ENCODE measurements at places on chromosomes 11 and 22.

DNA sequence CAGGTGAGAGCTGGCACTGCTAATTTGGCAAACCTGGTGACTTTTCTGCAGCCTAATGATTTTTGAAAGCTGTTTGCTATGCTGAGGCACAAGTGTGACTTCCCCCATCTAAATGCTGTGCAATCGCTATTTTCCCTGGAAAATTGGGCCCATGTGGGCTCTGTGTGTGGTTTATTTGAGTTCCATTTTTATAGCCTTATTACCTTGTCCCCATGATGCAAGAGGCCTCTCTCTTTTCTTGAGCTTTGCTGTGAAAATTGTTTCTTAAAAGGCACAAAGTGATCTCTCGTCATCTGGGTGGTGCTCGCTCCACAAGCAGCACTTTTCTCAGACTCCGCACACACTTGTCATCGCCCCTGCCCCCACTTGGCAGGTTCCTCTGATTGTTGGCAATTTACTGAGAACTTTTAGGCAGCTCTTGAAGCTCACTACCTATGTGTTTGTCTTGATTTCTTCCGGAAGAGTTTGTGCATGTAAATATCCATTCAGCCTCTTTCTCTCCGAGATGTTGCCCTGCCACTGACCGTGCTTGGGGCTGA lies 24.9 kb downstream of the BMAL1 start:
- DNase-seq: no peak

DNA sequence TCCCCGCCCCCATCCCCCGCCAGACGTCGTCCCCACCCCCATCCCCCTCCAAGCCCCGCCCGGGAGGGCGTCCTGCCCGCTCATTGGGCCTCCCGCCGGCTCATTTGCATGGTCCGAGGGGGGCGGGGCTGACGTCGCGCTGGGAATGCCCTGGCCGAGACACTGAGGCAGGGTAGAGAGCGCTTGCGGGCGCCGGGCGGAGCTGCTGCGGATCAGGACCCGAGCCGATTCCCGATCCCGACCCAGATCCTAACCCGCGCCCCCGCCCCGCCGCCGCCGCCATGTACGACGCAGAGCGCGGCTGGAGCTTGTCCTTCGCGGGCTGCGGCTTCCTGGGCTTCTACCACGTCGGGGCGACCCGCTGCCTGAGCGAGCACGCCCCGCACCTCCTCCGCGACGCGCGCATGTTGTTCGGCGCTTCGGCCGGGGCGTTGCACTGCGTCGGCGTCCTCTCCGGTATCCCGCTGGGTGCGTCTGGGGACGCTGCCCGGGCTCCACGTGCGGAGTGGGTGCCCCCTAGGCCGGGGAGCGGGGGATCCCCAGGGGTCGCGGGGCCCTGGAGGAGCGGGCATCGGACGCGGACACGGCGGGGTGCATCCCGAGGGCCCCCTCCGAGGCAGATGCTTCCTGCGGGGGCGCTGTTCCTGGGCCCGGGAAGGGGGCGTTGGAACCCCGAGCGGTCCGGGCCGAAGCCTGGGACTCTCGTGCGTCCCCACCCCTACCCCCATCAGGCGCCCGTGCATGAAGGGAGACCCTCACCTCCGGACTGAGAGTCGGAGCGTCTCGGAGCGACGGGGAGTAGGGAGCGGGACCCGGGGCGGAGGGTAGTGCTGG lies at the start of gene PNPLA3:
Gene PNPLA3, plus strand, starts transcription at position 175 of the 834 bp plus-strand sequence. Its CDS starts 107 bp downstream, at position 282.
- peak; percentile 79 for DNase-seq

DNA sequence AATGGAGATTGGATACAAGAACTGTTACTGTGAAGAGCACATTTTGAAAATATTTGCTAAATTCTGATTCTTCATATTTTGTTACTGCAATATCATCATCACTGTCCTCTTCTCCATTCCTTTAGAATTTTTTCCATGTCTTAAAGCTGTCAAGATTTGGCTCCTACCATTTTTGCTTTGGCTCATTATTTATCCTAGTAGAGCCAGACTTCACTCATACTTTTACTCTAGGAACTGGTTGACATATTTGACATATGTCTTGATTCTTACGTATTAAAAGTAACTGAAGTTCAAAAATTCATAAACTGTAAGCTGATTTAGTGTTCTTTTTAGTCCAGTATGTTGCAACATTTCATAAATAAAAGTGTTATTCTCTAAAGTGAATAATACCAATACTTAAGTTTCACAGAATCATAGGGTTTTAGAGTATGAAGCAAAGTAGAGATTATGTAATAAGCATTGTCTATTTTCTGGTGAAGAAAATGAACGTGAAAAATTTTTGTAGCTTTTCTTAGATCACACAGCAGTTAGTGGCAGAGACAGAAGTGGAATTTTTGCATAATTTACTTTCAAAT lies 225.6 kb downstream of the TMEM135 start:
- DNase-seq: no peak

GRCh38 chr11:69647390-69647748 lies 6.4 kb downstream of the CCND1 start:
- no peak for DNase-seq

DNA sequence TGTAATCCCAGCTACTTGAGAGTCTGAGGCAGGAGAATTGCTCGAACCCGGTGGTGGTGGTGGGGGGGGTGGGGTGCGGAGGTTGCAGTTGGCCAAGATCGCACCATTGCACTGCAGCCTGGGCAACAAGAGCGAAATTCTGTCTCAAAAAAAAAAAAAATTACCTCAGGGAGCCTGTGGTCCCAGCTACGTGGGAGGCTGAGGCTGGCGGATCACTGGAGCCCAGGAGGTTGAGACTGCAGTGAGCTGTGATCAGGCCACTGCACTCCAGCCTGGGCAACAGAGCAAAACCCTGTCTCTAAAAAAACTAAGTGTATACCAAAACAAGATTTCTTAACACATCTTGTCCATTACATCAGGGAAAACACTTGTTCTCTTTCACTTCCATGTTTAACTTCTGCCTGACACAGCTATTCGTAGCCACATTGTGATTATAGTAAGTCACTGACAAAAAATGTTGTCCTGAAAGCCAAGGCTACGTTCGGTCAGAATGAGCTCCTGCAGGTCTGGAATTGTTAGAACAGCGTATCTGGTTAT lies 1.4 kb downstream of the TMEM80 start:
- no peak for DNase-seq

GRCh38 chr22:49767355-49768062 lies 60.2 kb downstream of the BRD1 start:
- peak; percentile 28 for DNase-seq

DNA sequence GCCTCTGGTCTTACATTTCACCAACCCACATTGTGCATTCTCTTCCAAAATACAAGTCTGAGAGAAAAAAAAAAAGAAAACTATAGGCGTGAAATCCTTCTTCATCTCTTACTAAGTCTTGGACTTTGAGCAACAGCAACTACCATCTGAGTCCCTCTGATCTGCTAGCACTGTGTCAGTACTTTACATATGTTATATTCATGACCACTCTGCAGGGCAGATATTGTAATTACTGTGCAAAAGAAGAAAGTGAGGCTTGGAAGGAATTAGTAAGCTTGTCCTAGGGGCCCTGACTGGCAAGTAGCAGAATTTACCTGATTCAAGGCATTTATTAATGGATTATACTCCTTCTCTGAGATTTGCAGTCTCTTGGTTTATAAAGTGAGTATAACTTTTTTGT lies 52.7 kb upstream of the EED start:
- DNase-seq: no peak

- no peak for DNase-seq
These were observed 9.6 kb upstream of the MYH9 start for GRCh38 chr22:36397131-36398093.

GRCh38 chr11:117879516-117880480 lies 3.3 kb upstream of the FXYD6 start:
- DNase-seq: no peak

DNA sequence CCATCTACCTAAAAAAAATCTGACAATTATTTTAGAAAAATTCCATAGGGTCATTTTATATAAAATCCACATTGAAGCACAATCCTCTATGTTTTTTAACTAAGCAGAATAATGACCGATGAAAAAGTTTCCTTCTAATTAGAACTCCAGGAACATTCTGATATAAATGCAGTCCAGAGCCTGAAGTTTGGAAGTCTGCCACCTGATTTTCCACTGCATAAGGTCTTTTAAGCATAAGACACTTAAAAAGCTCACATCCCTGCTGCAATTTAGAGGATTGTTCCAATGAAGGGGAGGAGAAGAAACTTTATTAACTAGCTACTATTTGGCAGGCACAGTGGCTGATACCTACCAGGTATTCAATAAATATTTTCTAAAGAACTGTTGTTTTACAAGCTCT lies 570.3 kb upstream of the ANO5 start:
- DNase-seq: no peak

DNA sequence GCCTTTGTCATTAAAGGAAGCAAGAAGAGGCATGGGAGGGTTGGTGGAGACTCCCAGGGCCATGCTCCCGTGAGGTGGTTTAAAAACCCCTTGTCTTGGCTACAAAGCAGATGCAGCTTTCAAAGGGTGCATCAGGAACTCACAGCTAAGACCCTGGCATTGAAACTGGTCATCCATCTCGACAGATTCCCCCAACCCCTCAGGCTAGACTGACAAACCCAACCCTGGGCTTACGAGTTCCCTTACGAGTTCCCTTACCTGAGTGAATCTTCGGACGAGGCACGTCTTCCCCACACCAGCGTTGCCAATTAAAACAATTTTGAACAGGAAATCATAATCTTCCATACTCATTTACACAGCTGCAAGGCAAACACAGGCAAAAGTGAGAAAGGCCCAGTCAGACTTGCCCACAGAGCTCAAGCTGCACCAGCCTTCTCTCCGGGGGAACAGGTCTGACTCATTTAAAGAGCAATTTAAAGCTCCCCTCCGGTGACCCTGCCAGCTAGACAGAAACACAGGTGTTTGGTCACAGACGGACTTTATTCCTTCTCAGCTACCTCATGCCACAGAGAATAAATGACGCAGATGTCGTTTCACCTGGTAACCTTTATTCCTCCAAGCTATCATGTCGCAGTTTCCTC lies 74.6 kb downstream of the RAB30 start:
- no peak for DNase-seq

DNA sequence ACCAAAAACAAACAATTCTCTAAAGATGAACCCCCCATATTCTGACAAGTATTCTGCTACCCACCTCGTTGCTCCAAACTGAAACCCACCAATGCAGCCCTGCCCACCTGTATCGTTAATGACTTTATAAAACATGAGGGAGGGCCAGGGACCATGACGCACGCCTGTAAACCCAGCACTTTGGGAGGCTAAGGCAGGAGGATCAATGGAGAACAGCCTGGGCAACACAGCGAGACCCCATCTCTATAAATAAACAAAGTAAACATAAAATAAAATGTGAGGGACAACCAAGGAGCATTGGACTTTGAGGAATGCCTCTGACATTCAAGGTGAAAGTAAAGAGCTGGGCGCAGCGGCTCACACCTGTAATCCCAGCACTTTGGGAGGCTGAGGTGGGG lies 39.8 kb upstream of the ATXN10 start:
- no peak for DNase-seq

- no peak for DNase-seq
These were observed 133.4 kb downstream of the CCDC34 start for GRCh38 chr11:27229511-27230191.

- DNase-seq: no peak
These were observed 817 bp downstream of the ARL2 start for GRCh38 chr11:65014726-65015227.

DNA sequence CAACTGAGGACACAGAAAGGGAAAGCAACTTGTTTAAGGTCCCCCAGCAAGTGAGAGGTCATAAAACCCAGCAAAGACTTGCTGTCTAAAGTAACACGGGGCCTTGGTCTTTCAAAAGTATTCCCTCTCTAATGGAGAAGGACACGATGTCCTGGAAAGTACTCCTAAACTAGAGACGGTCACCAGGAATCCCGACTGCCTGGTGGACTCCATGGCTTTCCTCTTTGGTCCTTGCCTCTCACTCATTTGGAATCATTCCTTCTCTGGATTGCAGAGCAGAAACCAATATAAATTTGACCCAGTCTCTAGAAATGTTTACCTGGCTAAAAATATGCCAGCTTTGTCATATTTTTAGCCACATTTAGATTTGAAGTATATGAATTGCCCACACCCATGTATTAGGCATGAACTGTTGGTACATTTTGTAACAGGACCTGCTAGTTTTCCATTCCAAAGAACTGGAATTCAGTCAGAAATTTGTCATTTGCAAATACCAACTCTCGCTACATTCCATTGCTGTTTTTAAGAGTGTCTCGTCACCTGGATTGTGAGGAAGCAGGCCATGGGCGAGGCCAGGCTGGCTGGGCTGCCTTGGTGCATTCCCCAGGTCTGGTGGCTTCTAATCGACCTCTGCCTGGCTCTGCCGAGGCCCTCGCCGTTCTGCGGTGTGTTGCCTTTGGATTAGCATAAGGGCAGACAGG lies 12.9 kb downstream of the NAV2 start:
- DNase-seq: no peak

DNA sequence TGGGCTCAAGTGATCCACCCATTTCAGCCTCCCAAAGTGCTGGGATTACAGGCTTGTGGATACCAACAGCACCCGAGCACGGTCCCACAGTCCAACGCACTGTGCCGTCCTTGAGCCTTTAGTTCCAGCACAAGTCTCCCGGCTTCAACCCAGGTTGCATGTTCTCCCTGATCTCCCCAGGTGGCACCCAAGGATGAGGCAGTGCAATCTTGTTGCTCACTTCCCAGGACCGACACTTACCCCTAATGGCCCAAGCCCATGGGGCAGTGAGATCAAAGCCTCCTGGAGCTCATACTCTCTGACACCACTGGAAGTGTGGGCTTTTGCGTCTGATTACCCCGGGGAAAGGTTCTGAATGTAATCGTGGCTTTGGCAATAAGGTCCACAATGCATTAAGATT lies 3.5 kb downstream of the PRAME start:
- DNase-seq: no peak

GRCh38 chr11:980438-981357 lies 55.0 kb downstream of the AP2A2 start:
- DNase-seq: no peak

GRCh38 chr11:125941619-125942611 lies 3.9 kb upstream of the VSIG10L2 start:
- peak; percentile 9 for DNase-seq

DNA sequence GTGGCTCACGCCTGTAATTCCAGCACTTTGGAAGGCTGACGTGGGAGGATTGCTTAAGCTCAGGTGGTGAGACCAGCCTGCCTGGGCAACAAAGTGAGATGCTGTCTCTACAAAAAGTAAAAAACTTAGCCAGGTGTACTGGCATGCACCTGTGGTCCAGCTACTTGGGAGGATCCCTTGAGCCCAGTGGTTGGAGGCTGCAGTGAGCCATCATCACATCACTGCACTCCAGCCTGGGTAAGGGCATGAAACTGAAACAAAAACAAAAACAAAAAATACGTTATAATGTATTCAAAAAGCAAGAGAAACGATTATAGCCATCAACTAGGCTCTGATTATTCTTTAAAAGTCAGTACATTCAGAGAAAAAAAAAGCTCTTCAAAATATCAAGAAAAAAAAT lies 62.5 kb downstream of the TCF20 start:
- DNase-seq: no peak

- DNase-seq: no peak
These were observed 9.3 kb downstream of the TENM4 start for GRCh38 chr11:79431535-79431934.

DNA sequence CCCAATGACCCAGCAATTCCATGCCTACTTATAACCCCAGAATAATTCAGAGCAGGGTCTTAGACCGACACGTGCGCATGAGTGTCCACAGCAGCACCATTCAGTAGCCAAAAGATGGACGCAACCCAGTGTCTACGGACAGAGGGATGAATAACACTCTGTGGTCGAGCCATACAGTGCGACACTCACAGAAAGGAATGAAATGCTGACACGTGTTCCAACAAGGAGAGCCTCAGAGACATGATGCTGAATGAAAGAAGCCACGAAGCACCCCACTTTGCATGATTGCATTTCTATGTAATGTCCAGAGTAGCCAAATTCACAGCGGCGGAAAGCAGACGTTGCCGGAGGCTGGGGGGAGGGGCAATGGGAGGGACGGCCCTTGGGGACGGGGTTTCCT lies 134.4 kb downstream of the CTTN start:
- DNase-seq: no peak
